NCI-H446 (cell line): ENCODE measurements at places on chromosomes 1 and 21.

DNA sequence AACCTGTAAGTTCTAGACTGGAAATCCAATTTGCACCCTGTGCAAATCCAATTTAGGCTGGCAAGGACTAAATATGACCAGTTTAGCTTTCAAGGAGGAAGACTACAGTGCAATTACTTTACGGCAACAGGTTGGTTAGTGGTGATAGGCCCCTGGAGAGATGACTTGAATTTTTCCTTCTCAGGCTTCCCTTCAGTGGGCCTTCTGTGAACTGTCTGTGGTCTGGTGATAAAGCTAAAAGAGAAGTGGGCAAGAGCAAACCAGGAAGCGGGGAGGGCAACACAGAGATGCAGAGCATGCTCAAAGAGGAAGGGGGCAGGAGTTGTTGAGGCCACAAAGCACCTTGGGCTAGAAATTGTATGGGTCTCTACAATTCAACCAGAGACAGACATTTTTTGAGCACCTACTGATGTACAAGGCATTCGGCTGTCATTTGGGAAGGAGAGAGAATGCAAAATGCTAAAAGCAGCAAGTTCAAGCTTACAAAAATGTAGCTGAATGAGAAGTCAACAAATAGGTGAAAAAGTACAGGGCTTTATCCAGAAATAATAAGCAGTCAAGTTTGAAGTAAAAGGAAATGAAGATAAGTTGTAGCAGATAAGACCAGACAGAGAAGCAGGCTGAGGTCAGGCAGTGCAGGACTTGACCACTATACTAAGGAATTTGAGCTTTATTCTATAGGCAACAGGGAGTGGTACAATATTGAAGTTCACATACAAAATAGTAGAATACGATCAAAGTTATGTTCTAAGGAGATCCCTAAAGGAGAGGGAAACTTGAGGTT lies 23.9 kb downstream of the INPP5B start:
- no peak for DNase-seq

GRCh38 chr1:110548381-110548780 lies 29.4 kb upstream of the KCNA10 start:
- no peak for DNase-seq

GRCh38 chr1:63321785-63322113 lies 618 bp upstream of the FOXD3 start:
- DNase-seq: no peak

DNA sequence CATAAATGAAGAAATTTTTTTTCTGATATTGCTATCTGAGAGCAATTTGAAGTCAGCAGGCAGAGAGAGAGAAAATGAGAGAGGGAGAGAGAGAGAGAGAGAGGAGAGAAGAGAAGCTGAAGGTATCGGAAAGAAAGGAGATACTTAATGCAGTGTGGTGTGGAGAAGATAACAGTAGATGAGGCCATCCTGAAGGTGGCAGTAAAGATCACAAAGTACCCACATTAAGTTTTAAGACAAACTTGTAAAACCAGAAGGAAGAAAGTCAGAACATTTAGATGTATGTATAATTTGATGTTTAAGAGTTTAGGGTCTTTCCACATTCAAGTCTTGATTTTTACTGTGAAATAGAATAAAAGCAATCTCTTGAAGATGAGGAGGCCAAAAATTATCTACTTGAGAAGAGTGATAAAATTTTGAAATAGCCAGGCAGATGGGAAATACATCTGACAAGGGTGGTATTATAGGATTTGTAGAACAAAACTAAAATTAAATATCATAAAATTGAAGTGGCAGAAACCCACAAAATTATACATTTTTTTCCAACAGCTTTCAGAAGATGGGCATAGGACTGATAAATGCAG lies 1753.4 kb downstream of the MRPL39 start:
- peak; percentile 36 for DNase-seq
